H9 (cell line): ENCODE measurements at places on chromosomes 11 and 22. TPM values are rescaled to one million over a fixed set of nuclear protein-coding genes. Genes with fewer than 3 reads are reported as not detected.

DNA sequence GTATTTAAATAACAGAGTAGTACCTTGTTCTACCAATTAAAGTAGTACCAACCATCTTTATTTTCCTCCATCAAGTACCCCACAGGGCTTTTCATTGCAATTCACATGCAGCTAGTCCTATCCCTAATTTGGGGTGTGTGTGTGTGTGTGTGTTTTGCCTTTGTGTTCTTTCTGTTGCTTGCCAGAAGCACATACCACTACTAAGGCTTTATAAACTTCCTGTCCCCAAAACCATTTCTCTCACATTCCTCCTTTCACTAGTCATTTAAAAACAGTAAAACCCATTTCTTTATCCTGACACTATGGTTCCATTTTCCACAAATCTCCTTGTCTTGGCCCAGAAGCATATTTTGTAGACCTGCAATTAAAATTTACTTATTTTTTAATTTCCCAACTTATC lies 54.6 kb downstream of the SLC36A4 start:
- DNase-seq: no peak

DNA sequence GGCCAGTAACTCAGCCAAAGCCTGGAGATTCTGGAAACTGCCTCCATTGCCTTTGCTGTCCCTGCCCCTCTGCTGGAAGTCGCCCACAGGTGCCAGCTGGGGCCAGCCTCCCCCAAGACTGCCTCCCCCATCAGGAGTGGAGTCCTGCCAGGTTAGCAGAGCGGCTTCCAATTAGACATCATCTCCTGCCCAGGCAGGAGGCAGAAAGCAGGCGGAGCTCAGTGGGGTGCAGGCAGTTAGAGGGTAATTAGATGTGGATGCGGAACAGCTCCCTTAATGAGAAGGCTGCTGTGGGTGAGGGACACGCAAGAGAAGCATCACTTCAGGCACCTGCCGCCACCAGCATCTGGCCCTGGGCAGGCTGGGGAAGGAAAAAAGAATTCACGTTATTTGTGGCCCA lies 90.9 kb upstream of the TP53I11 start:
- DNase-seq: no peak

GP1BB gene
- total RNA-seq: 2.4 and 3.4 TPM in 2 replicates

DNA sequence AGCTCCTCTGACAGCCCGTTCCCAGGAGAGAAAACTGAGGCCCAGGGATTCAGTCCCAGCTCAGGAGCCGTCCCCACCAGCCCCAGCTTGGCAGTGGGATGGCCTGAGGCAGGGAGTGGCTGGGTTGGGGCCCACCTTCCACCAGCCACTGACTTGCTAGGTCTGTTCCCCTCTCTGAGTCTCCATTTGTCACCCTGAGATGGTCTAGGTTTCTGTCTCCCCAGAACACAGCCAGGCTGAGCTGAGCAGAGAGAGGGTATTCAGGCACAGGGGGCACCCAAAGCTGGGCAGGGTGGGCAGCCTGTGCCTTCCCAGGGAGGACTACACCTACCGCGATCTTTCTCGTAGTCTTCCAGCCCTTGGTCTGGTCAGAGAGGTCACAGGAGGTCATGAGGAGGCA lies 95.7 kb downstream of the PDE2A start:
- DNase-seq: no peak

DNA sequence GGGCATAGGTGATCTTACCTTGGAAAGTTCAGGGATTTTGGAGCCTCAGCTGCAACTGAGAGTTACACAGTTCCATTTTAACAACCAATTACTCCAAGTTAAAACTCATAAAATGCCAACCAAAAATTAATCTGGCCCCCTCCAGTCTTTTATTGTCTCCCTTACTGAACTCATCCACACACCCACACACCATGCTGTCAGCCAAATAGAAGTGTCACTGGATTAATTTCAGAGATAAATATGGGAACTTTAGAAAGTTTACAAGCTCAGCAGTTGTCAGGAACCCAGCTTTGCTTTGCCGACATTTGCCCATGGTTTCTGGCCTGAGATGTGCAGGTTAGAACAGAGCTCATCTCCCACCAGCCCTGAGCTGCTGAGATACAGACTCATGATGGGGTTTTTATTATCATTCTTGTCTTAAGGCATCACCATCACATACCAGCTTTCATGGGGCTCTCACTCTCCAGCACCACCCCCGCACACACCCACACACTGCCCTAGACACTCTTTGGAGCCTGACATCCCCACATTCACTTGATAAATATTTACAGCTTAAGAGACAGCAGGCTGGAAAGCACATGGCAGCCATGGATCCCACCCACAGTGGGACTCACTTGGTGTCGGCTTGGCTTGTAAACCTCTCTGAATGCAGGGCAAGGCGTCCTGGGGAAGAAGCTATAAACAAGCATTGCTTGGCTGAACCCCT lies 23.7 kb upstream of the CTR9 start:
- DNase-seq: no peak

GRCh38 chr11:132453406-132453805 lies 1078.9 kb downstream of the OPCML start:
- DNase-seq: no peak

DNA sequence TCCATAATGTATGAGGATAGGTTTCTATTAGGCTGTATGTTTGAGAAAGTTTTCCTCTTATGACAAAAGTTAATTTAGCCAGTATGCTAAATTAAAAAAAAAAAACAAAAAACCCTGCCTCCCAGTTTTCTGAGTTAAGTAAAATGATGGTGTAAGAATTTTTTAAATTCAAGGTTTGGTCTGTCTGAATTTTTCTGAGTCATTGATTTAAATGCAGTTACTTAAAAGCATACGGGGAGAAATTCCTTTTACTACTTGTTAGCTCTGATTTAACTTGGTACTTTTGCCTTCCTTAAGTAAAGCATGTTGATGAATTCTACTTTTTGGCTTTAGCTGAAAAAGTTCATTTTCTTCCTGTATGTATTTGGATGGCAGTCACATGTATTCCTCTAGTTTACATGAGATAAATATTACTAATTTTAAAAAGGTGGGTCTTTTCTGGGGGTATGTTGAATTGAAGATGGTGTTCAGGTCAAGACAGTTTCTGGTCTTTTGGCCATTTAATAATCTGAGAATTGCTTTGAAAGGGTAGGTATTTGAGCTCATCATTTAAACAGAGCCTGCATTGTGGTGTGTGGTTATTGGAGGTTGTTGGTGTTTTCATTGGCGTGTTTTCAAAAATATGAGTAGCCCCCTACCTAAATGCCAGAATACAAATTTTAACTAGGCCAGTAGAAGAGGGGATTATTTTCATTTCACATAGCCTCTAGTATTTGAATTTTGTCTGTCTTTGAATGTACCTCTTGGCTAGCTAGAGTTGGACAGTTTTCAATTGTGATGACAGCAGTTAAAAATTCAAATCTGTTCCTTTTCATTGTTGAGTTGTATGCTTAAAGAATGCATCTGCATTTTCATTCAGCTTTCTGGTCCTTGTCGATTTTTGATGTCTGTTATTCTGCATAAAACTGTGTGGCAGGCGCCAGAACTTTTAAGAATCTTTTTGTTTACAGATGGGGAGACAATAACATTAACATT lies 64.7 kb downstream of the MTMR3 start:
- no peak for DNase-seq

DNA sequence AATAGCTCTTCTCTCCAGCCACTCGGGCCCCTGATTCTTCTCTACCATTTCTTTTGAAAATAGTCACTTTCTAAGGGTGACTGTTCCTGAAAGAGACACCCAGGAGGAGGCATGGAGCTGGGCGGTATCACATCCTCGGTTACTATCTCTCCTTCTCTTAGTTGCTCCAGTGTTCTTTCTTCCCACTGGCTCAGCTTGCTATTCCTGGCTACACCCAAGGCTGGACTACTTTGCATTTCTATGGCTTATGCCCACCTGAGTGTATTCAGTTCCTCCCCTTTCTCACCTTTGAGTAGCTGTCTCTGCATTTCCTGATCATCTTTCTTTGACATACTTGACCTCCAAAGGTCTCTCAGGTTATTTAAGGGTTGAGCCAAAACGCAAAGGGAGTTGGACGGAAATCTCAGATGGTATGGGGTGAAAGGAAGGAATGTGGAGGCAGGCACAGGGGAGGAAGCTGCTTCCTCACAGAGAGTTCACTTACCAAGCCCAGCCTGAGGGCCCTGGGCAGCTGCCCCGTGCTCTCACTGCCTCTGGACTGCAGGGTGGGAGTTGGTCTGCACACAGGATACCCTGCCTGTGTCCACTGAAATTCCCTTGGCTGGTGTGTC lies 155.7 kb downstream of the SNX19 start:
- DNase-seq: peak; percentile 75

GRIA4 gene
- 0.46 and 0.83 TPM in 2 replicates for total RNA-seq

WNT11 gene
- total RNA-seq: 0.18 TPM in 1 of 2 replicates, not detected in the other

- no peak for DNase-seq
Measured at GRCh38 chr11:118618991-118619375, 11.6 kb downstream of the PHLDB1 start.

GRCh38 chr11:82673631-82674030 lies 60.0 kb downstream of the FAM181B start:
- no peak for DNase-seq

DNA sequence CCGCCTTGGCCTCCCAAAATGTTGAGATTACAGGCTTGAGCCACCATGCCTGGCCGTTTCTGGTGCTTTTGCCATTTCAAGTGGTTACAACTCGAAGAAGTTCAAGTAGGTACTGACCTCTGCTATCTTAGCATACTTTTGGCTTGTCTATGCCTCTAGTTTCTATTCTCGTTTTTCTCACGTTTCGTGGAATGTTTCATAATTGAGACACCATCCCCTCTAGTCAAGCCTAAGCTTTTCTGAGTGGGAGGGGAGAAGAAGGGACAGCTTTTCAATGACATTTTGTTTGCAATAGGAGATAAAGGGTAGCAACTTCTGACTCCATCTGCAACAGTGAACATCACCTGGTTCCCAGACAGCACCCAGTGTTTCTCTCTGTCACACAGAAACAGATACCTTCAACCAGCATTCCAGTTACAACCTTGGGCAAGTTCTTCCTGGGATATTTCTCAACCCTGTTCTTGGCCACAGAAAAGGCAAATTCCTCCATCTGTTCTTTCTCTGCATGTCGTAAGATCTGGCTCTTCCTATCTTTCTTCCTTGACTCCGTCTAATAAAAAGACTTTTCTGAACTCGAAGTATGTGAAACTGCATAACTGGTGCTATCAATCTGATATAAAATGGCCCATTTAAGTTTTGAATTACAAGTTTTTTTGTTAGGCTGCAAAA lies 25.5 kb downstream of the DDI1 start:
- no peak for DNase-seq
